ENCODE measurements at places on chromosomes 16 and 17. TPM values are rescaled to one million over a fixed set of nuclear protein-coding genes. Genes with fewer than 3 reads are reported as not detected.

DNA sequence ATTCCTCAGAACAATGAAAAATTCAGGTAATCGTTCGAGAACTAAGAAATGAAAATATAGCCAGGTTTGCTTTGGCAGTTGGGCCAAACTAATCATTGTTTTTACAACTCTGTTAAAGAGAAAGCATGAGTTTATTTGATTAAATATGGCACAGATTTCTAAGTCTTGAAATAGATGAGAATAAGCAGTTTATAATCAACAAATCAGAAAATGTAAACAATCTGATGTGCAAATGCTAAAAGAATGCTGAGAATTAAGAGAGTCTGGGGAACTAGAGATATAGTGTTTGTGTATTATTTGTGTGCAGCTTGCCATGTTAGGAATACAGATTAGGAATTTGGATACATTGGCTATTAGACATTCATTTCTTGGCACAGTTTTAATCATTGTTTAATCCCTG lies 212.5 kb downstream of the TANC2 start:
- H3K27me3 ChIP-seq: no peaks in the 10 kb centered on the region
- no peak overlapping the region for H3K27ac ChIP-seq
- H3K4me3 ChIP-seq: no peak overlapping the region
- H3K36me3 ChIP-seq: no peaks in the 10 kb centered on the region

The FOXJ1 gene
- total RNA-seq: 3.6 TPM

DNA sequence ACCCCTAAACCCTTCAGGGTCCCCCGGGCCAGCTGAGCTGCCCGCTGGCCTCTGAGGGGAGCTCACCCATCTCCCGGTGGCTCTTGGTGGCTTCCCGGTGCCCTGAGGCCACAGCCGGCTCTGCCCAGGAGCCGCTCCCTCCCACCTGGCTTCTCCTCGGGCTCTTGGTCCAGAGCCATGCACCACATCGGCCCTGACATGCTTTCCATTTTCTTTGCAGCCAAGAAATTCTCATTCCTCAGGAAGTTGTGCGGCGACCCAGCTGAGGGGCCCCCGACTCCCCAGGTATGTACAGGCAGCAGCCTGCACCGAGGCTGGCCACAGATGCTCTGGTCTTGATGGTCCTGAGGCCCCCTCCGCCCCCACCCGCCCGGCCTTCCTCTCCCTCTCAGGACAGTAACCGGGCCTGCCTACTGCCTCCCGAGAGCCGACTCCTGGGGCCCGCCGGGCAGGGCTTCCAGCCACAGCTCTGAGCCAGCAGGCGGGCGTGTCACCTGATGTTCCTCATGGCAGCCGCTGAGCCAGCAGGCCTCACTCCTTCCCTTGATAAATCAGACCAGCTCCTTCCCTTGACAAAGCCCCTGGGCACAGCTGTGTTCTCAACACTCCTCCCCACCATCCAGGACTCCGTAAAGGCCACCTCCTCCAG lies 28.4 kb upstream of the ZFPM1 start:
- DNase-seq: no peak
- no peaks in the 10 kb centered on the region for H3K36me3 ChIP-seq
- H3K27me3 ChIP-seq: peaks cover 14% of the 10 kb centered on the region
- H3K4me1 ChIP-seq: peaks cover 25% of the 10 kb centered on the region
- peak overlapping the region; percentile 22 for H3K4me3 ChIP-seq
- H3K27ac ChIP-seq: peak overlapping the region; percentile 1

The MMP28 gene
- 76.5 TPM for total RNA-seq

The BAIAP3 gene
- 2.5 TPM for total RNA-seq

DNA sequence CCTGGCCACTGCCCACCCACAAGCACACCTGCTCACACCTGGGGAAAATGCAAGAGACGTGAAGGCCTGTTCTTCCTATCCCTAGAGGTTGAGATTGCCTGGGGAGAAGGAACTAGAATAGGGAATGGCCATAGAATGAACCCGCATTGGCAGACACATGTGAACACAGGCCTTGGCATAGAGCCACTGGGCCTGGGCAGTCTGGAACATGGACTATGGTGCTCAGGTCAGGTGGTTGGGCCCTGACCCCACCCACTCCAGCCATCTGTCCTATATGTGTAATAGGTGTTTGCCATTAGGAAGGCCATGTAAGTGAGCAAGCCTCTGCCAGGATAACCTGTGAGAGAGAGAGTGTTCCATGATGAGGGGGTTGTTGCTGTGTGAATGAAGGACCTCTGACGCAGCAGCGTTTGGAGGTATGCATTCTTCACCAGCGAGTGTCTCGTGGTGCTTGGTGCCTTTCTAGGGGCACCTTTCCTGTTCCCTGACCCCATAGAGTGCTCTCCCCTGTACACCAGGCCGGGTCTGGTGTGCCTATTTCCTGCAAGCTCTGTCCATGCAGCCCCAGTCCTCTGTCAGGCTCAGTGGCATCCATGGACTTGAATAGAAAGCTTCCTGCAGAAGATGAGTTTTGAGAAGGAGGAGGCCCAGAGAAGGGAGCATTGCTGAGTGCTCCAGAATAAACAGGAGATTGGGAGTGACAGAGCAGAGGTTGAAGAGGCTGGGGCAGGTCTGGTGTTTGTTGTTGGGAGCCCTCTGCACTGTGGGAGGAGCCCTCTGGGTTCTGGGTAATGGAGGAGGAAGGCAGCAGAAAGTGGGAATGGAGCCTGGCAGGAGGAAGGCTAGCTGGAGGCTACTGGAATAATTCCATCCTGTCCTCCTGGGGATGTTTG lies 15.6 kb downstream of the CTRL start:
- no peaks in the 10 kb centered on the region for H3K27me3 ChIP-seq
- H3K4me1 ChIP-seq: peaks cover 58% of the 10 kb centered on the region
- H3K27ac ChIP-seq: no peak overlapping the region
- peaks cover 5% of the 10 kb centered on the region for H3K36me3 ChIP-seq

- H3K4me3 ChIP-seq: no peak overlapping the region
- no peak for DNase-seq
- H3K27me3 ChIP-seq: peaks cover 16% of the 10 kb centered on the region
Measured at GRCh38 chr17:48016112-48016511, 21.5 kb downstream of the COPZ2 start.

The KCNH6 gene
- total RNA-seq: not detected

DNA sequence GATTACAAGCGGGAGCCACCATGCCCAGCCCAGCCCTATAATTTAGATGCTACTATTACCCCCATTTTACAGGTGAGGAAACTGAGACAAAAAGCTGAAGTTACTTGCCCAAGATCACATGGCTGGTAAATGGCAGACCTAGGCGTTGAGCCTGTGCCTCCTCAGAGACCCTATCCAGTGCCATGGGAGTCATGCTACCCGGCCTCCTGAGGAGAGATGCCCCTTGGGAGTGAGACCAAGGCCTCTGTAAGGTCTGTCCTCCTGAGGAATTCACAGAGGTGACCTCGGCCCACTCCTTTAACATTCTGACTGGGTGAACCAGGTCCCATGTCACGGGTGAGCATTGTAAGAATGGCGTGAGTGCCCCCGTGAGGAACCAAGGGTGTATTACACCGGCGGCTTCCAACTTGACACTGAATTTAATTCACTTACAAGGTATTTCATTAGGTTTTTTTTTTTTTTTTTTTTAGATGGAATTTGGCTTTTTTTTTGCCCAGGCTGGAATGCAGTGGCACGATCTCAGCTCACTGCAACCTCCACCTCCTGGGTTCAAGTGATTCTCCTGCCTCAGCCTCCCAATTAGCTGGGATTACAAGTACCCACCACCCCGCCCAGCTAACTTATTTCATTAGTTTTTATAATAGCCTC lies 95.7 kb downstream of the ABCC6 start:
- peak; percentile 85 for DNase-seq
- H3K27me3 ChIP-seq: no peaks in the 10 kb centered on the region
- peaks cover 67% of the 10 kb centered on the region for H3K36me3 ChIP-seq

DNA sequence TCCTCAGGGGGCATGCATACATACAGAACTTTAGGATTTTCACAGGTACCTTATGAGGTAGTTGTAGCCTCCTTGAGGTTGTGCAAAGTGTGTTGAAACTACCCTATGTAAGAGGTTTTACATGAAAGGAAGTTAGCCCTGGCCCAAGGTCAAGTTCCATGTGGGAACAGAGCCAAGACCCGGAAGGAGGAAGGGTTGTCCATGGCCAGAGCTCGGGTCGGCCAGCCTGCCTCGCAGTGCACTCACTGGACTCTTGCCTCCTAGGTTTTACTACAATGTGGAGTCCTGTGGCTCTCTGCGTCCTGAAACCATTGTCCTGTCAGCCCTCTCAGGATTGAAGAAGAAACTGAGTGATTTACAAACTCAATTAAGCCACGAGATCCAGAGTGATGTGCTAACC lies 8.2 kb downstream of the POLR2C start:
- peaks cover 17% of the 10 kb centered on the region for H3K4me1 ChIP-seq
- H3K27me3 ChIP-seq: no peaks in the 10 kb centered on the region
- H3K27ac ChIP-seq: no peak overlapping the region
- peaks cover 92% of the 10 kb centered on the region for H3K36me3 ChIP-seq
- H3K4me3 ChIP-seq: no peak overlapping the region

- H3K27ac ChIP-seq: peak overlapping the region; percentile 95
- H3K4me3 ChIP-seq: peak overlapping the region; percentile 95
- H3K36me3 ChIP-seq: no peaks in the 10 kb centered on the region
- H3K4me1 ChIP-seq: peaks cover 46% of the 10 kb centered on the region
- no peaks in the 10 kb centered on the region for H3K27me3 ChIP-seq
Measured at GRCh38 chr16:81445143-81445961, 744 bp downstream of the CMIP start.

Measured in suprapubic skin (tissue), 4 donors.